Activated CD4-positive, alpha-beta T cell treated with anti-CD3 and anti-CD28 coated beads, Interleukin-2, amount 50 U/mL, for 4 hours (primary cell): ENCODE measurements at places on chromosomes 3 and 15.

- no peak for DNase-seq
Measured at GRCh38 chr15:66496951-66497501, 536 bp downstream of the SNAPC5 start.

GRCh38 chr15:56654624-56655023 is 78.7 kb downstream of the ZNF280D start:
- no peak for DNase-seq

DNA sequence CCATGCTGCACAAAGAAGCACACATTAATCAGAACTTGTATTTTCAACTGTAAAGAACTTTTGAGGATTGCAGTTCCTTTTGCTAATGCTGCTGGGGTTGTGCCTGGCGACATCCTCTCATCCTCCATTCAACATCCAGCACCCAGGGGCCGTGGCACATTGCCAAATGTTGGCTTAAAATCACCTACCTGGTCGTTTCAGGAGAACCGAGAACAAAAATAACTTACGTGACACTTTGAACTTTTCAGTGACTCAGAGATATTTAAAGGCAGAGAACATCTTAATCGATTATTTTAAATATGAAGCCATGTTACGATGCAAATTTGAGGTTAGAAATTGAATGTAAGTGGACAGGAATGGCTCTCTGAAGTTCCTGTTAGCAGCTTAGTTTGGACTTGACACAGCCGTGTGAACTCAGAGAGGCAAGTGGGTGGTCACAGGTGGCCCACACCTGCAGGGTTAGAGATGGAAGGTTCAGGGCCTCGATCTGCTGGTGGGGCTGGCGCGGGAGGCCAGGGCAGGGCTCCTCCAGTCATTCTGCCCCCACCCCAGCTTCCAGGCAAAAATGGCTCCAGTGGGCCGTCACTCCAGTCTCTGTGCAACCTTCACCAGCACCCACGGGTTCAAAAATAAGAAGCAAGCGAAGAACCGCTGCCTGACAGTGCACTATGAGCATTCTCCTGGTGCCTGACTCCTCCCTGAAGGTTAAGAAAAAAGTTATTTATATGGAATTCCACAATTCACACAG is 12.2 kb downstream of the LRRK1 start:
- DNase-seq = no peak

DNA sequence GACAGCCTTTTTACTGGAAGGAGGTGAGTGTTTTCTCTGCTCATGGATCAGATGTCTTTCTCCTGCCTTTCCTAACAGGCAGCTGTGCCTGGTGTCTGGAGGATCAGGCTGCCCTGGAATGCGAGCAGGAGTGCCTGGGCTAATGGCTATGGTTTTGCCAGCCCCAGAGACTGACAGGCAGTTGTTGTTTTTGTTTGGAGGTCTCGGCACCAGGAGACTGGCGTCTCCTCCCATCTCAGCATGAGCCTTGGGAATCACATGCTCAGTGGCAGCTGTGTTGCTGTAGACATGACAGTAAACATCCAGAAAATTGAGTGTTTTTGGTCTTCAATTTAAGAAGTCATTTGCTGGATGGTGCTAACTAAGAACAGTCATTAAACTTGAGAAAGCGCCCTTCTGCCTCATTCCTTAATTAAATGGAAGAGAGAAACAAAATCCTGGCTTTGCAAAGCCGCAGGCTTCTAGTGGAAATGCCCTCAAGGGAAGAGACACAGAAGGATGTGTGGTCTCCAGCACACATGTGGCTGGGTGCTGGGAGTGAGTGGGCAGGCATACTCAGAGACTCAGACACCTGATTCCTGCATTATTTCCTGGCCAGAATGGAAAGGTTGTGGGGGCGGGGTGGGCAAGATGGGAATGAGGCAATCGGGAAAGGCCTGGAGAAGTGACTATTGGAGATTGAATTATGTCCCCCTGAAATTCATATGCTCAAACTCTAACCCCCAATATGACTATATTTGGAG is 97.0 kb upstream of the NMNAT3 start:
- no peak for DNase-seq

DNA sequence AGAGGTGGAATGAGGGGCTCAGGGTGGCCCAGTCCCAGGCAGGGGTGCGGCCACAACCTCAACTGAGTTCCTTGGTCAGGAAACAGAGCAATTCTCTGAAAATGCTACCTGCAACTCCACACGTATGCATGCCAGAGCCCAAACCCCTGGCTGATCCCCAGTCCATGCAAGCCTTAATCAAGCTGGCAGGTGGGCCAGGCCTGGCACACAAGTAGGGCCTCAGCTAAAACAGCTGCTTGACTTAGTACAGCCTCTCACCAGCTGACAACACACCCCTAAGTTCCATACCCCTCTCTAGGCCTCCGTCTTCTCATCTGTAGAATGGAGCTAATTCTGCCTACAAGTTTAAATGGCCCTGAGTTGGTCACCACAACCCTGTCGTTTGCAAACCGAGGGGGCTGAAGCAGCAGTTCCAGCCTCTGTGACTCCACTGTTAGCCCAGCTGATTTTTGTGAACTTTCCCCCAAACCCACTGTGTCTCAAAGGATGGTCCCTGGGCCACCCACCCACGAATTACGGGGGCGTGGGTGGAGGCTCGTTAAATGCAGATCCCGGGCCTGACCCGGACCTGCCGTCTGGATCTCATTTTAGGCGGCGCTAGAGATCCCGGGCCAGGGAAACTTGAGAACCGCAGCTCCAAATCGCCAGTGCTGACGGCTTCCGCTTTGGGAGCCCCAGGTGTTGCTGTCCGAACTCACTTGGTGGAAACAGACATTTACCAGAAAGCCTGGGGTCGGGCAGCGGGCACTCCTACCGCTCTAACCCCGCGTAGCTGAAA is 927 bp downstream of the CHDH start:
- DNase-seq = no peak
